CD4-positive, alpha-beta T cell treated with Interferon gamma for 1 hour (primary cell): ENCODE measurements at places on chromosomes 11 and 22.
A peak's percentile ranks its signal among the peaks of the same experiment; 100 is the strongest.

DNA sequence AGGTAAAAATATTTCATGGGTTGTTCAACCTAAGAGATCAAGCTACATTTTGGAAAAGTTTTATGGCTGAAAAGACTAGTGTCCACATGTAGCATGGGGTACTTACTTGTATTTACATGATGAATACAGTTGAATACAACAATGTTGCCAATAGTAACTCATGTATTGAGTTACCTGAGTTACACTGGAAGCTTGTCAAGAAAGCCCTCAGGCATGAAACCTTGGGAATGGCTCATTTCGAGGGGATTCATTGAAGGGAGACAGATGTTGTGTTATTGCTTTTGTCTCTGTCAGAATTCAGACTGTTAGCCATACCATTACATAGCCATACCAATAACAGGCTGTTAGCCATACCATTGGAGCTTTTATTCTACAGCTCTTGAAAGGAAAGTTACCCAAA lies 9.2 kb downstream of the OR51F2 start:
- no peak for DNase-seq

DNA sequence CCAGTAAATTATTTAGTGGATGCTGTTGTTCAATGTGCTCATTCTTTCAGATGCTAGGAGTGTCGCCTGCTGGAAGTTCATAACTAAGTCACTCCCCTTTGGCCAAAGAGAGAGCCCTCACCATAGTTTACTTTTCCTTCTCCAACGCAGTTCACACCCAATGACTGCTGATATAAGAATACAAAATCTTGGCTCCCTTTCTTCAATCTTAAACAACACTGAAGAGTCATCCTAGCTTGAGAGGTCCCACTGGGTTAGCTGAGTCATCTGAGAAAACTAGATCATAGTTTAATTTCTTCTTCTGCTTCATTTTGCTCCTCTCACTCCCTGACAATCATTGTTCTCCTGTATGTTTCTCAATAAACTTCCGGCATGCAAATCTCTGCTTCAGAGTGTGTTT lies 5.4 kb upstream of the OR52L1 start:
- no peak for DNase-seq

GRCh38 chr11:114040706-114041211 lies 18.8 kb upstream of the ZBTB16 start:
- no peak for DNase-seq

DNA sequence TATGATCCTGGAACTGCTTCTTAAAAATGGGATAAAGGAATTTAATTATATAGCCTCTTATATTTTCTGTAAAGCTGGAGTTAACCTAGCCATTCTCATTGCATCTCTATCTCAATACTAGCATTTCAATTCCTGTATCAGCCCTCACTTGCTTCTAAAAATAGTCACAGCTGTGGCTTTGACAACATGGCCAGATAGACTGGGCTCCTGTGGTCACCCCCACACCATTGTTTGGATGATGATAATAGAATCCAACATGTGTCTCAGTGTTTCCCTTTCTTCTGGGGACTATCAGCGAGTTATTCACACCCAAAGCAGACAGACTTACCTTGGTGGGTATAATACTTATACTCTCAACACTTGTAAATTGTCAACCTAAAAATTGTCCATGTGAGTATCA lies 6.9 kb downstream of the VWA5A start:
- no peak for DNase-seq

DNA sequence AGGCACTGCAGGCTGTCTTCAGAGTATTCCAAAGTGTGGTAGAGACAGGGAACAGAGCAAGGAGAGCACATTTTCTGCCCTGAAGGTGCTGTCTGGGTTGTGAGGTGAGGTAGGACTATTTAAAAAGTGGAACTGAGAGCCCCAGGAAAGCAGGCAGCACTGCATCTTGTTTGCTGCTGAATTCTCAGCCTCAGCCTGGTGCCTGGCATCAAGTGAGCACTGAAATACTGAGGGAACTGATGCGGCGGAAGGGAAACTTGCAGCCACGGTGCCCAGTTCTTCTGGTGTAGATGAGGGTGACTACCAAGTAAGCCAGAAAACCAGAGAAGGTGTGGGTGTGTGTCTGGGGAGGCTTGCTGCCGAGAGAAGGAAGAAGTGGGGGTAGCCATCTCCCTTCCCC lies 59.5 kb downstream of the TNRC6B start:
- no peak for DNase-seq

GRCh38 chr22:30920407-30920806 lies 48.2 kb downstream of the MORC2 start:
- DNase-seq = peak; percentile 79

DNA sequence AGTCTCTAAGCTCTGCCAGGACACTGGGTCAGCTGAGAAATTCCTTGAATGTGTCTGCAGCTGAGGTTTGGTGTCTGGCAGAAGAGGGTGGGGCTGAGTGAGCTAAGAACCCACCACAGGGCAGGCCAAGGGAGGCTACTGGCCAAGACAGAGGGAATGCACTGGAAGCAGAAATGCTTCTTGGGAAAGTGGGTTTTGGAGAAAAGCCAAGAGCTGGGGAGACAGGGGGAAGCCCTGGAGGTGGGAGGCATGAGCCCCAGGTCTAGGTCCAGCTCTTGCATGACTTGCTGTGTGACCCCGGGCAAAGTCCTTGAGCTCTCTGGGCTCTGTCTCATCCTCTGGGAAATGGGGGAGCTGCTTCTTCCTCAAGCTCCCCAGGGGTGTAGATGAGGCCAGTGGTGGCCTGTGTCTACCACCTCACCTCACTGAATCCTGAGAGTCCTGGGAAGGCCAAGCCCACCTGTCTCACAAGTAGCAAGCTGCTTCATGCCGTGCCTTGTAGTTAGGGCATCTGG lies 2.3 kb downstream of the MMP11 start:
- DNase-seq = no peak

DNA sequence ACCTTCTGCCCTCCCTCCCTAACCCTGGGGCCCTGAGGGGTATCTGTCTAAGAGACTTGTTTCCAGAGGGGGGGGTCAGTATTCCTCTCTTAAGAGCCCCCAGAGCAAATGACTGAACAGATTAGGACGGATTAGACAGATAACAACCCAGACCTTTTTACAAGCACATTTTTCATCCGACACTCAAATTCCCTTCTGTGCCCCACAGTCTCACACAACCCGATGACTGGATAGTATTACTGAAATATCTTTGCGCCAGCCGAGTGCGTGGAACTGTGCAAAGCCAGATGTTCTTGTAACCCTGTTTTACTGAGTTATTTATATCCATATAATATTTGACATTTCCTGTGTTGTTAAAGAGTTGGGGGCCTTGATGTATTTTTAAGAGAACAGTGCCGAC lies 30.9 kb upstream of the FLI1 start:
- DNase-seq = no peak

DNA sequence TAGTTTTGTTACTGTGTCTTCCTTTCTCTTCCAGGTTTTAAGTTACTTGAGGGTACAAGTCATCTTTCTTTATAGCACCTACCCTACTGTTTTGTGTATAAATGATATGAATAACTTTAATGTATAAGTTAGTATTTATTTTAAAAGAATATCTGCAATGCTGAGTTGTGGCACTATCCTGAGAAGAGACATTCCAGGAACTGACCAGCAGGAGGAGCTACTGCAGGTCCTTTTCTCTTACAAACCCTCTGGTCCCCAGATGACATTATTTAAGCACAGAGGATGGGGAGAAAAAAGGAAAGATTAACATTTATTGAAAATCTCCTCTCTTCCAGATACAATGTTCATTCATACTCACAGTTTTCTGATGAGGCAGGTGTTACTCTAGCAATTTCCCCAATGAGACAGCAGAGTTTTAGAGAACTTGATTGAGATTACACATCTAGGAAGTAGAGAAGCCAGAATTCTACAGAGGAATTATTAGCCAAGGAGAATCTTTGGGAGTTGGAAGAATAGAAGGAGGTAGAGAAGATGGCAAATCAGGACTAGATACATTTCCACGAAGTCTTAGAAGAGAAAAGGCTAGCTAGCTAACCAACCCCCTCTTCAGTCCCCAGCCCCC lies 541.2 kb upstream of the API5 start:
- DNase-seq = no peak

DNA sequence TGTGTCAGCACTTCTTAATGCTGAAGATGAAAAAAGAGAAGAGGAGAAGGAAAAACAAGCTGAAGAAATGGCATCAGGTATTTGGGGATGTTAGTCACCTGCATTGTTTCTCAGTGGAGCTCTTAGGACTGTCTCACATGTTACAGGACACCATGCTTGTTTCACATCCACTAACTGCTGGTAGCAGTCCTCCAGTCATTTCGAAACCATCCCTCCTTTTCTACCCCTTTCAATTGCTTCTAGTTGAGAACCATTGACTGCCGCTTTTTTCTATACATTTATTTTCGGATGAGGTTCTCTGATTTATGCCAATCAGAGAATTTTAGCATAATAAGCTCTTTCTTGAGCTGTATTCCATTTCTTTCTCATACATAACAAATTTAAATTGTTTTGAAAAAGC lies 21.5 kb downstream of the BIRC2 start:
- DNase-seq = no peak

GRCh38 chr22:27578937-27579617 lies 222.5 kb downstream of the MN1 start:
- DNase-seq = no peak

DNA sequence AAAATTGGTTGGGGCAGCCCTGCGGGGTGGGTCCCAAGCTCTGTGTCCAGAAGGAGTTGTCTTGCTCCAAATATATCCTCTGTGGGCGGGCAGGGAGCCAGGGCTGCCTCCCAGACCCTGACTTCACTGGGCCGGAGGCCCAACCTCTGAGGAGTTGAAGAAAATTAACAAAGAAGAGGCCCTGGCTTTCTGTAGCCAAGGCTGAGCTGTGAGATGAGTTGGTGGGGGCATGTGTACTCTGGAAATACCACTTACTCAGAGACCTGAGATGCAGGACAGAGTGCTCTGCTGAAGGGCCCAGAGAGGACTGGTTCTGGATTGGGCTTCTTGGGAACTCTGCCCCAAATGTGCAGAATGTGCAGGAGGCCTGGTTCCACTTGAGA lies 96.3 kb downstream of the SWAP70 start:
- no peak for DNase-seq
